ENCODE measurements at places on chromosomes 1 and 21.

- no peak for DNase-seq
These were observed 462.3 kb upstream of the NFIA start for GRCh38 chr1:60620087-60620486.

DNA sequence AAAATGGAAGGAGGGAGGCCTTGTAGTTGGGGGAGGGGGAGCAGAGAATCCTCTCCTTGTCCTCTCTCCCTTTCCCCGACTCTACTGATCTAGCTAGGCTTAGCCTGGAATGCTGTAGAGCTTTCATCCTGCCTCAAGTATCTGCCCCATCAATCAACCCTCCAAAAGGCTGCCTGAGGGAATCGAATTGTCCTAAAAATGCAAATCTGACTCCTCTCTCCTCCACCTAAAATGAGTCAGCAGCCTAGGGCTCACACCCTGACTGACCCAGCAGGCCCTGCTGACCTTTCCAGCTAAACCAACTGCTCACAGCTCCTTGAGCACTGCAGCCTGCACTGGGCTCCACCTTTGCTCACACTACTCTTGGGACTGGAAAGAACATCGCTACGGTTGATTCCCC is 2.8 kb downstream of the HPDL start:
- DNase-seq: no peak

- no peak for DNase-seq
These were observed 225.4 kb downstream of the TRABD2B start for GRCh38 chr1:47771751-47772150.

DNA sequence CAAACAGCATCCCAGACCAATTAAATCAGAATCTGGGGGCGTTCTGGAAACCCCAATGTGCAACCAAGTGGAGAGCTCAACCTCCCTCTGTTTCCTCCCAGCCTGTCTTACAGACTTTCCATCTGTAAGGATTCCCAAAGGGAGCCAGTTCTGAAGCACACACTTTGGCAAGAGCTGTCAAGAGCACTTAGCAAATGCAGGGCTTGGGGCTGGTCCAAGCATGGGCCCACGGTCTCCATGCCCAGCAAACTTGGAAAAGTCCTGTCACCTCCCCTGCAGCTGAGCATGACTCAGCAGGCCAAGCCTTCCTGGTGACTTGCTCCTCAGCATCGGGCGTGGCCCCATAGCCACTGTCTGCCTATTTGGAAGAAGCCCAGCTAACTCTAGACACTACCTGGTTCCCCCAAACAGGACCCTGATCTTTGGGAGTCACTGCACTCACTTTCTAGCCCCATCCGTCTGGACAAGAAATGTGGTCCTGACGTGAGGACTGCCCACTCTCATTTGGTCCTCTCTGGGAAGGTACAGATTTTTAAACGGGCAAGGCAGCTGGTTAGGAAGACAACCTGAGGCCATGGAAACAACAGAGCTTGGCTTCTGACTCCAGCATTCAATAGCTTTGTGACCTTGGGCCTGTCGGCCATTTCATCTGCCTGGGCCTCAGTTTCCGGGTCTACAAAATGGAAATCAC is 16.9 kb downstream of the SLC2A1 start:
- DNase-seq: peak; percentile 45

DNA sequence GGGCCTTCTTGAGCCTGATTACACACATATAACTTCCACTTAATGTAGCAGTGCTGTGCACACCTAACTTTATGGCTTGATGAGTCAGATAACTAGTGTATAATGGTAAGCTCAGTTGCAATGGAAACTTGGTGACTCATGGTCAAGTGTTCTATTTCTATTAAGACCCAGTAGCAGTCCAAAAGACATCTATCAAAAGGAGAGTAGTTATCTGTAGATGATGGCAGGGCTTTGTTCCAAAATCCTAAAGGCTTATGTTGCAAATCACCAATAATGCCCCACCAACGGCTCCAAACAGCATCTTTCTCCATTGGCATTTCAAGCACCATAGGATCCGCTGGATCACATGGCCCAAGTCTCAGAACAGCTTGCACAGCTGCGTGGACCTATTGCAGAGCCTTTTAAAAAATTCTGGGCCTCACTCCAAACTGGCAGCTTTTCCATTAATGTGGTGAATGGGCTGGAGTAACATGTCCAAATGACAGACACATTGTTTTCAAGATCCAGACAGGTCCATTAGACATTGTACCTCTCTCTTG is 566.8 kb upstream of the USP24 start:
- no peak for DNase-seq

- DNase-seq: no peak
These were observed 53.1 kb downstream of the ZNF326 start for GRCh38 chr1:90048043-90048442.

- no peak for DNase-seq
These were observed 55.6 kb downstream of the SUCO start for GRCh38 chr1:172588296-172589291.

DNA sequence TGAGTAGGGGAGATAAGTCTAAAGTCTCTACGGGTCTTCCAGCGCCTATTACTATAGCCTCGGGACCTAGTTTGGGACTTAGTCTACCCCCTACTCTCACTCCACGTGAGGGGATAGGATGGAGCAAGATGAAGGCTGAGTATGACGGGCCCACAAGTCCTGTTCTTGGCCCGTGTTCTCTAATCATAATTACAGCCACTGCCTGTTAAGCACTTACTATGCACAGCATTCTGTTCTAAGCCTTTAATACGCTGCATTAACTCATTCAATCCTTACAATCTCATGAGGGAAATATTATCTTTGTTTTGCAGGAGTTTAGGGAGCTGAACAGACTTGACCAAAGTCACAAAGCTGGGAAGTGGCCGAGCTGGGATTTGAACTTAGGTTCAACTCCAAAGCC is 23.9 kb upstream of the EPB41 start:
- no peak for DNase-seq

GRCh38 chr1:55812281-55812680 is 597.1 kb upstream of the USP24 start:
- no peak for DNase-seq

DNA sequence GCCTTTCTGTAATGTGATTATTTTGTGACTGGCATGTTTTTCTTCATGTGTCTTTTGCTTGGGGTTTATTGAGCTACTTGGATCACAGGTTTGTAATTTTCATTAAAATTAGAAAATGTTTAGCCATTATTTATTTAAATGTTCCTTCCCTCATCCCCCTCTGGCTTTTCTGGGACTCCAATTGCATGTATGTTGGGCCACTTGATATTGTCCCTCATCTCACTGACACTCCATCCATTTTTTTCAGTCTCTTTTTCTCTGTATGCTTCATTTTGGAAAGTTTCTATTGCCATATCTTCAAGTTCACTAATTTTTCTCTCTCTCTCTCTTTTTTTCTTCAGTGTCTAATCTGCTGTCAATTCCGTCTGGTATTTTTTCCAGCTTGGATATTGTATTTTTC is 390.1 kb downstream of the PRDM2 start:
- no peak for DNase-seq

All from CD4-positive, alpha-beta T cell (primary cell).